Left lobe of liver (tissue), 2 donors: ENCODE measurements at places on chromosomes 7 and 10. TPM values are rescaled to one million over a fixed set of nuclear protein-coding genes. Genes with fewer than 3 reads are reported as not detected.

STYXL1 gene
- 17.6 TPM for total RNA-seq

KEL gene
- 0.28 TPM for total RNA-seq

CRHR2 gene
- not detected for total RNA-seq

IFIT1B gene
- not detected for total RNA-seq

WDR86 gene
- 0.28 TPM for total RNA-seq

AKR1C1 gene
- 379 TPM for total RNA-seq

GBF1 gene
- total RNA-seq: 22.8 TPM

DRGX gene
- total RNA-seq: not detected

CEP55 gene
- 0.08 TPM for total RNA-seq

PLCE1 gene
- total RNA-seq: 0.28 TPM

DNAJC12 gene
- 14.3 TPM for total RNA-seq

REPIN1 gene
- total RNA-seq: 93.5 TPM

MYOZ1 gene
- not detected for total RNA-seq

ADGRA1 gene
- total RNA-seq: 0.83 TPM

DNTT gene
- total RNA-seq: not detected

SPDYE5 gene
- total RNA-seq: not detected

TMEM213 gene
- not detected for total RNA-seq

COBL gene
- total RNA-seq: 38.3 TPM

GHRHR gene
- total RNA-seq: 0.83 TPM

TUBAL3 gene
- total RNA-seq: not detected

CLDN4 gene
- 1.7 TPM for total RNA-seq

ELN gene
- total RNA-seq: 8.1 TPM

CALHM3 gene
- not detected for total RNA-seq

GARS1 gene
- 37.0 TPM for total RNA-seq

SLC18A3 gene
- total RNA-seq: not detected

UTF1 gene
- not detected for total RNA-seq

AKR1C2 gene
- total RNA-seq: 1,010 TPM

TMEM184A gene
- total RNA-seq: 44.6 TPM

HGF gene
- total RNA-seq: 19.2 TPM

USP6NL gene
- 9.0 TPM for total RNA-seq

CALN1 gene
- 0.45 TPM for total RNA-seq

ST7 gene
- 22.2 TPM for total RNA-seq

COL26A1 gene
- total RNA-seq: 6.7 TPM

GHITM gene
- 162 TPM for total RNA-seq

FEZF1 gene
- total RNA-seq: not detected

NANOS1 gene
- total RNA-seq: 0.05 TPM

HYAL4 gene
- total RNA-seq: not detected

ADRA2A gene
- 0.53 TPM for total RNA-seq

NPTX2 gene
- total RNA-seq: 0.38 TPM

SPDYE9 gene
- not detected for total RNA-seq

PRKG1 gene
- 1.2 TPM for total RNA-seq

MAGI2 gene
- total RNA-seq: 2.9 TPM

TMEM139 gene
- 22.0 TPM for total RNA-seq

ABCF2 gene
- total RNA-seq: 7.8 TPM

RASA4 gene
- total RNA-seq: 10.7 TPM

ZNF853 gene
- total RNA-seq: 0.10 TPM

OR9A2 gene
- not detected for total RNA-seq

CADPS2 gene
- total RNA-seq: 13.2 TPM

SPDYE18 gene
- total RNA-seq: 0.60 TPM

LMOD2 gene
- 0.10 TPM for total RNA-seq

SLC16A12 gene
- 0.38 TPM for total RNA-seq

PI4K2A gene
- total RNA-seq: 5.6 TPM

MRPS24 gene
- total RNA-seq: 70.8 TPM
